ENCODE measurements at places on chromosomes 12 and 14.

DNA sequence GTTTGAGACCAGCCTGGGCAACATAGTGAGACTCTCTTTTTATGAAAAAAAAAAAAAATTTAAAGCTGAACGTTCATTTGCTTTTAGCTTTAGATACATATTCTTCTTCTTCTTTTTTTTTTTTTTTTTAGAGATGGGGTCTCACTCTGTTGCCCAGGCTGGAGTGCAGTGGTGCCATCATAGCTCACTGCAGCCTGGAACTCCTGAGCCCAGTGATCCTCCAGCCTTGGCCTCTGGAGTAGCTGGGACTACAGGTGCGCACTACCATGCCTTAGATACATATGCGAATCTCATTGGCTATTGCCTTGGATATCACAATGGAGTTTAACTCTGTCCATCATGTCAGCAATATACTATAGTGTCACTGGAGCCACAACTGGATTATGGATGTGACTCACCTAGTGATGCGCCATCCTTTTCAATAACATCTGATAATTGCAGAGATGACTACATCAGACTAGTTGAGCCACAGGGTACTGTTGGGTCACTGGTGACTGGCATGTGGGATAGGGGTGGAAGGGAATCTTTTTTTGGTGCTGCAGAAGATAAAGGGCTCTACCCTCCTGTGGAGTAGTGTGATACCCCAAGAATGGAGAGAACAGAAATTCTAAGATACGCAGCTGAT is 2.7 kb upstream of the ADIPOR2 start:
- DNase-seq = no peak

GRCh38 chr14:66624336-66624937 is 116.5 kb downstream of the GPHN start:
- DNase-seq = peak; percentile 29

GRCh38 chr14:91311284-91311662 is 66.8 kb upstream of the GPR68 start:
- peak; percentile 82 for DNase-seq

- DNase-seq = no peak
Measured at GRCh38 chr12:45294906-45295305, 79.0 kb downstream of the ANO6 start.

GRCh38 chr12:119208626-119209061 is 29.9 kb downstream of the HSPB8 start:
- no peak for DNase-seq

DNA sequence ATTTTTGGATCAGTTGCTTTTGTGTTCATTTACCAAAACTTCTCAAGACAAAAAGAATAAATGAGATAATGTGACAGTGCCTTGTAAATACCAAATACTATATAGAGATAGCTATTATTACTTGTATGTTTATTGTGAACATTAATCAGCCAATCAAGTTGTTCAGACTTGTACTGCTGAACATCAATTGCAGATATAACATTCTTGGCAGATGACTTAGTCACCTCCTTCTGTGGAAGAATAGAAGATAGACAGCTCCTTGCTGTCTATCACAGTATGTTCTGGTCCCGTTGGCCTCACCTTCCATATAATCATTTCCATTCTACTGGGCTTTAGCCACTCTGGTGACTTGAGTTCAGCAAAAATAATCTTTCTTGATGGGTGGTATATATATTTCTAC is 30.1 kb downstream of the PSEN1 start:
- no peak for DNase-seq

DNA sequence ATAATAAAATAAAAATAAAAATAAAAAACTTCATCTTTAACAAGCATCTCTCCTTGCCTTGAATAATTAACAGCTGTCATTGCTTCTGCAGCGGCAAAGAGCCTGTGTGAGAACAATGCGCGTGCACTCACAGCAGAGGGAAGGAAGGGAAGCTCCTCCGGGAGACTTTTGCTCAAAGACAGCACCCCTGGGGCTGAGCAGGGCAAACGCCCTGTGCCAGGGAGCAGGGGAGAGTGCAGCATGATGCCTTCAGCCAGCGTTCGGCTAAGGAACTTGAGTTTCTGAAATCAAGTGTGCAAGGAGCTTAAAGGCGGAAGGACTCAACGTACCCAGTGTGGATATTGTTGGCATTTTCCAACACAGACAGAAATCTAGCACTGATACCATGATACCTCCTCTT is 120.5 kb downstream of the RIMBP2 start:
- DNase-seq = no peak

- DNase-seq = no peak
Measured at GRCh38 chr12:102459314-102459713, 21.0 kb downstream of the IGF1 start.

- no peak for DNase-seq
Measured at GRCh38 chr12:124392667-124393413, 97.9 kb downstream of the RFLNA start.

DNA sequence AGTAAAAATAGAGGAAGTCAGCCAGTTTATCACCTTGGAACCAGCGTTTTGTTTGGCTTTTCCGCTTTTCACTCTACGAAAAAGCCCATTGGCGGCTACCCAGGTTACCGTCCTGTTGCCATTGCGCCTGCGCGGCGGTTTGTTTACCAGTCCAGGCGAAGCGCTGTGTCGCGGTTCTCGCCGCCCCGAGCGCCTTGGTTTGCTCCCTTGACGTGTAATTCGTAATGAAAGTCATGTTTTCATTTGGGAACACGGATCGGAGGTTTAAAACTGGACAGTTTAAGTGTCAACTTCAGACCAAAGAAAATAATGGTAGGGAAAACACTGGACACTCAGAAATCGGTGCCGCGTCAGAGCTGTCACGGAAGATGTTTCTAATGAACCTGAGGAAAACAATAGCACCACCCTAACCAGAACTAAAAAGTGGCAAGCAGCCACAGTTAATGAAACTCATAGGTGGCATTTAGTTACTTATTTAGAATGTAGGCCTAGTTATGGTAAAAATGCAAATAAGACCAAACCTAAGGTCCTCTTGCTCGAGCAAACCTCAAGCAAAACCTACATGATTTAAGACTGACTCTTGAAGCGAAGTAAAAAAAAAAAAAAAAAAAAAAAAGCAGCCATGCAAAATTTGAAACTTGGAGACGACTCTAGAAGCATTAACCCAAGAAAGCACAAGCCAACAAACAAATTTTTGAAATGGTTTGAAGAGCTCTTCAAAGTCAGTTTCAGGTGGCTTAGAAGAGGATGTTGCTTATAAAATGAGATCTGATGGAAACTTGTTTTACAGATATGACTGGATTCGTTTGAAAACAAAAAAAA is 790 bp upstream of the GPR19 start:
- peak; percentile 94 for DNase-seq

DNA sequence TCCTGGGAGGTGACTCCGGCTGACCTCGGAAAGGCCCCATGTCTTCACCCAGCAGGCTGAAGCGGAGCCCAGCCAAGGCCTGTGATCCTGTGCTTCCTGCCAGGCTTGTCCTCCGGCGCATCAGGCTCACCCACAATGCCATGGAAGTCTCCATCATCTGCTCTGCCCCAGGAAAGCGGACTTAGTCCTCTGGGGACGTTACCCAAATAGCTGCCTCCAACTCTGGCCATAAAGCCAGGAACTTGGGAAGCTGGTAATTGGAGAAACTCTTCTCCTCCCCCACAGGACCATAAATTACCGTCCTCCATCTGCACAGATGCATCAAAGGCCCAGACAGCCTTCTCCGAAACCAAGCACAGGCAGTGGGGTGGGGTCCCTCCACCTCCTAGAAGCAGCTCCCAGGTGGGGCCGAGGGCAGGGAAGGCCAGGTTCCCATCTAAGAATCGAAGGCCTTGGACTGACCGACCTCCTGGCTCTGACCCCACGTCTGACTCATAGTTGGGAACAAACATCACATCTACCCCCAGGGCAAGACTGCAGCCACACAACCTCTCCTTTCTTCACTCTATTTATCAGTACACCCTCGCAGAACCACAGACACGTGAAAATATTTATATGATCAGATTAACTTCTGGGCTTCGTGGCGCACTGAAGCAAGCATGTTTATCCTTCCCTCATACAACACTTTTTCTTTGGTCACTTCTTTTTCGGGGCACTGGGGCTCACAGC is 56.4 kb downstream of the PITPNM2 start:
- DNase-seq = no peak

DNA sequence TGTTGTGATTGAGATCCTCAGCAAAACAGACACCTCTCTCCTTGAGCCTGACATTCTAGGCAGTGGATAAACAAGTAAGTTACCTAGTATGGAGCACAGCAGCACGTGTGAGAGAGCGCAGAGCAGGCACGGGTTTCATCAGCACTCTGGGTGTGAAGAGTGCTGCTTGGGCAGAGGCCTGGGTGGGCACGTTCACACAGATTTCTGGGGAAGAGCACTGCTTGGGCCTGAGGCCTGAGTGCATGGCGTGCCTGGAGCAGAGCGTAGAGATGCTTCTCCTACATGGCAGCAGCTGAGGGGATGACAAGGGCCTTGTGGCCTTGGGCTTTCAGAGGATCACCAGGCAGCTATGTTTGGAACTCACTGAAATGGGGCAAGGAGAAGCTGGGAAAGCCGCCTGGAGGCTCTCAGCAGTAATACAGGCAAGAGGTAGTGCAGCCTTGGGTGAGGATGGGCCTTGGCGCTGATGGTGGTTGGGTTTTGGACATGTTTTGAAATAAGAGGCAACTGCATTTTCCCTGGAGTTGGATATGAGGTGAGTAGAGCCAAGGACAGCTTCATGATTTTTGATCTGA is 17.6 kb downstream of the CKB start:
- DNase-seq = no peak

DNA sequence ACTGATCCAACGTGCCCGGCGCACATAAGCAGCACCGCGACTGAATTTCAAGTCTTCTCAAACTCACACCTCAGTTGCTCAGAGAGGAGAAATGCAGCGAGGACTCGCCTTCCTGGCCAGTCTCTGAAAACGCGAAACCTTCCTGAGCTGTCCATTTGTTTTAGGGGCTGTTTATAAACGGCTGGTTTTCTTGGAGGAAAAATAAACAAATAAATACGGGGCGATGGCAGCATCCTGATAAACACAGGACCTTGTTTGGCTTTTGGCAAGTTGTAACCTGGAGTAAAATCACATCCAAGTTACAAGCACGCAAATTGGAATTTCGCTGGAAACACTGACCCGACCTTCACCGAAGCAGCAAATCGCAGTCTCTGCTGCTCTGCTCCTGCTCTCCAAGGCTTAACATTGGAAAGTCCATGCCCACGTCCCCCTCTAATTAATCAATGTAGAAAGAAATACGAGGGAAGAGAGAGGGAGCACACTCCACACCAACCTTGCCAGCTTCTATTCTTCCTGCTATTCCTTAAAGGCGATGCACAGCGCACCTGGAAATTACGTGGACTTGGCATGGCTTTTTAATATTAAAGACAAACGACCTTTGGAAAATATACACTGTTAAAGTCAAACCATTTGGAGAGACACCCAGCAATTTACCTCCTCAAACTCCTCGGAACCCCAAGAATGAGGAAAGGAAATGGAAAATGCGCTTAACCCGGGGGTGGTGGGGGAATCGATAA is 248.8 kb downstream of the APAF1 start:
- DNase-seq = no peak

DNA sequence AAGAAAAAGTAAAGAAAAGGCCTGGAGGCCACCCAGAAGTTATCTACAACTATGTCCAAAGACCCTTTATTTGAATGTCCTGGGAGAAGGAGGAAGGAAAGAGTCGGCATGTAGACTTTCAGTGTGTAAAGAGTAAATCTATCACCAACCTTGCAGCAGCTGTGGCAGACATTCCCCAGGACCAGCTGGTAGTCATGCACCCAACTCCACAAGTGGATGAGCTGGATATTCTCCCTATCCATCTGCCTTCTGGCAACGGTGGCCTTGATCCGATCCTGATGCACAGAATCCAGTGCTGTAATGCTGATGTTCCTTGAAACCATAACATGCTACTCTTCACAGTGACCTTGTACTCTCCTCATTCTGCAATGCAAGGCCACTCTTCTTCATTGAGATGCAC is 27.3 kb downstream of the KRT76 start:
- no peak for DNase-seq

GRCh38 chr14:71638523-71639196 is 293.6 kb upstream of the RGS6 start:
- no peak for DNase-seq

GRCh38 chr12:25960143-25960542 is 1.7 kb downstream of the RASSF8 start:
- no peak for DNase-seq

DNA sequence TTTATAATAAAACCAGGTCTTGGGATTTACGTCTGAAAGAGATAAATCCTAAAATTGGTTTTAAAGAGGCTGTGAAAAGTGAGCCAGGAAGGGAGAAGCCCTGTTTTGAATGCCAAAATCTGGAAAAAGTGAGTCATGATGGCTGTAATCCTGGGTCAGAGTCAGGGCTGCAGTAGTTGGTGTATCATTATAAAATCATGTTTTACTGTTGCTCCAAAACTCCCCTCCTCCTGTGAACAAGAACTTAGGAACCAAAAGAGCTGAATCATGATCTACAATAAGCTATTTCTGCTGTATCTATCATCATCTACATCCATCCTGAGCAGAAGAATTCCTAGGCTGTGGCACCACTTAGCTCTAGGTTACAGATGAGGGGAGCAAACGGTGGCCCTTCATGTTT is 79.3 kb downstream of the LMO3 start:
- no peak for DNase-seq

DNA sequence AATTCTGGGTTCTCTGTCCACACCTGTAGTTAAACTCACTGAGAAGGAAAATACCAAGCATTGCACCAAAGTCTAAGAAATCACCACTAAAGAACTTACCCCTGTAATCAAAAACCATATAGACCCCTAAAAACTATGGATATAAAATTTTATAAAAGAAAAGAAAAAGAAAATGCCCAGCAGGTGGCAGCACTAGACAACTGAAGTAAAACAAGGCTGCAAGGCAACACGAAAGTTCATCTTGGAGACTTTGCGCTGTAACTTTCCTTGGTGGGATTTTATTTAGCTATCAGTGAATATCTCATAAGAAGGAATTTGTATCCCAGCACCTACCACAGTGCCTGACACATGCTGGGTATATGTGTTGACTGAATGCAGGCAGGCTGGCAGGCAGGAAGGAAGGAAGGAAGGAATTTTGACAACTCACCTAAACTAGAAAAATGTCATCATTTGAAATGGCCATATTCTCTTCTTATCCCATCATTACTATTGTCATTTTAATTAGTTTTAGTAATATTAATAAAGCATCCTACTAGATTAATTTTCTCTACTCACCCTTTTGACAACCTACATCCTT is 68.2 kb upstream of the ETV6 start:
- peak; percentile 77 for DNase-seq

GRCh38 chr12:100860611-100861010 is 66.0 kb downstream of the ANO4 start:
- no peak for DNase-seq

GRCh38 chr14:101635749-101636560 is 74.7 kb downstream of the DIO3 start:
- DNase-seq = no peak

DNA sequence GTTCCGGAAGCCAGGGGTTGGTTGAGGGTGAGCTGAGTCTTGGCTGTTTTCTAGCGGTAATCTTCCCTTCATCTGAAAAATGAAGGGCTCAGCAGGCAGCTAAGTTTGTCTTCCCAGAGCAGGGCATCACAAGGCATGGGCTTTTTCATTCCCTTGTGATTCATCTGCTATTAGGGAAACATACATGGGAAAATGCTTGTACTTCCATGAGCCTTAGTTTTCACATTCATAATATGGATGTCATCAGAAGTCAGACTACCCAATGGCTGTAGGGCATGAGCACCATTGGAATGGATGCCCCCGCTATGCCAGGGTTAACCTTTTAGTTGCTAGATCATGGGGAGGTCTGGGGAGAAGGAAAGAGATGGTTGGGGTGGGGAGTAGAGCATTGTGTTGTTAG is 18.7 kb downstream of the HELB start:
- DNase-seq = no peak

GRCh38 chr12:103677905-103678304 is 90.8 kb downstream of the STAB2 start:
- no peak for DNase-seq

Data from CD4-positive, alpha-beta T cell treated with Interleukin-21 for 1 hour (primary cell).